ENCODE measurements at places on chromosomes 13 and 19.

DNA sequence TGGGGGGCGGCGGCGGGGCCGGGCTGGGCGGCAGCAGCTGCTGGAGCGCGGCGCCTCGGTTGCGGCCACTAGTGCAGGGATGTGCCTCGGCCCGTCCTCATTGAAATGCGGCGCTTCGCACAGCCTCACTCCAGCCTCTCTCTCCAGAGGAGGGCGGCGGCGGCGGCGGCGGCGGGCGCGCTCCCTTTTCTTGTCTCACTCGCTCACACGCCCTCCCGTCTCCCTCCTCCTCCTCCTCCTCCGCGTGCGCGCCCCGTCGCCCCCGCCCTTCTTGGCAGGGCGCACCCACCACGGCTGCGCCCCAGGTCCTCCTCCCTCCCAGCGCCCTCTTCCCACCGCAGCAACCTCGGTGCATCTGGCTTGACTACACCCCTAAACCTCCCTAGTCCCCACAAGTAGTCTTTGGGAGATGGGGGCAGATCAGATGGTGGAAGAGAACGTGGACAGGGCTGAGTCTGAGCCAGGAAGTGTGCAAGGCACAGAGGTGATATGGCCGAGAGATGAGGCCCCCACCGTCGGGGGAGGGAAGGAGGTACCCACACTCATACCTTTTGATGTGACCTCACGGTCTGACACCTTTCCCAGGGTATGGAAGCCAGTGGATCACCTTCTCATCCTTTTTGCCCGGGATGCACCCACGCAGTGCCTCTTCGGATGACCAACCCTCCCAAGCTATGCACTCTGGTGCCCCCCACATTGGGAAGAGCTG, at the start of gene DCLK1:
TSS of gene DCLK1 (minus strand) at position 161 of the 709 bp plus-strand sequence.
- no peak for DNase-seq

DNA sequence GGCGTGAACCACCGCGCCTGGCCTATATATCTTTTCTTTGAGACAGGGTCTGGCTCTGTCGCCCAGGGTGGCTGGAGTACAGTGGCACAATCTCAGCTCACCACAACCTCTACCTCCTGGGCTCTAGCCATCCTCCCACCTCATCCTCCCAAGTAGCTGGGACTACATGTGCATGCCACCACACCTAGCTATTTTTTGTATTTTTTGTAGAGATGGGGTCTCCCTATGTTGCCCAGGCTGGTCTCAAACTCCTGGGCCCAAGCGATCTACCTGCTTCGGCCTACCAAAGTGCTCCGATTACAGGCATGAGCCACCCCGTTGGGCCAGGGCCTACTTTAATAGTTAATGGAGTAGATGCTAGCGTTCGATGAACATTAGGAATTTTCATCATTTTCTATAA, 3.4 kb downstream of the TNPO2 start:
- no peak for DNase-seq

GRCh38 chr13:90640976-90641375, 706.5 kb upstream of the MIR17HG start:
- no peak for DNase-seq

DNA sequence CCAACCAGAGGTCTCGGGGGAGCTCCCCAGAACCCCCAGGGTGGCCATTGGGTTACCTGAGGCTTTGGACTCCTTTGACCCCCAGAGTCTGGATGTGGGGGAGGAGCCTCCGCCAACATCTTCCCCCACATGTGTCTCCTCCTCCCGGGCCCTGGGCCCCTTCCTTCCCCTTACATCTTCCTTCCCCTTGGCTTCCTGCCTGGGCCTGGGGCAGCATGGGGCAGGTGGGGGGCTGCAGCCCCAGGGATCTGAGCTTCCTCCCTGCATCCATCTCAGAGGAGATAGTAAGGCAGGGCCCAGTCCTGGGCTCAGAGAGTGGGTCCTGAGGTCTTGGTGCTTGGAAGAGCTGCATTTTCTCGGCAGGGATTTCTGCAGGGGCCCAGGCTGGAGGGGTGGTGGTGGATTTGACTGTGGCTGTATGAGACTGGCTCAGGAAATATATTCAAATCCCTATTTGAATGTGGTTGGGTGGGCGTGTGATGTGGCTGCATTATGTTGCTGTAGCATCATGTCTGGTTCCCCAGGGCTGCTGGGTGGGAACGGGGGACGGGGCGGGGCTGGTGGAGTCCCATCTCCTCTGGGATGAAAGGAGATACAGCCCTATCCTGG, 919 bp downstream of the VAV1 start:
- peak; percentile 84 for DNase-seq

- no peak for DNase-seq
Observed at GRCh38 chr13:50389726-50390125, 374.5 kb downstream of the KCNRG start.

GRCh38 chr13:36567485-36567884, 106.3 kb upstream of the SERTM1 start:
- no peak for DNase-seq

DNA sequence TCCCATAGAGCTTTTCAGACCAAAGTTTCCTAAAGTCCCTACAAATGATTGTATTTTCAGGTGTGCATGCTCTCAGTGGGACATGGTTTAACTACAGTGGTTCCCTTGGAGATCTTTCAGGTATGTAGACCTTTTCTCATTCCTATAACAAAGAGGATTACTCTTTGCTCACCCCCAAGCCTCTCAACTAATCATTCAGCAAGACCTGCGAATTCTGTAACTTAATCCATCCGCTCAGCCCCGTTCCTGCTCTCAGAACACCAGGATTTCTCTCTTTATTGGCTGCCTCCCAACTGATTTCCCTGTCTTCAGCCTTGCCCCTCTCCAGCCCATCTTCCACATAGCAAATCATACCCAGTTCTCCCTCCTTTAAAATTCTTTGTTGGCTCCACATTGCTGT, 253.6 kb downstream of the MTUS2 start:
- no peak for DNase-seq

- no peak for DNase-seq
Observed at GRCh38 chr19:1975162-1975480, 34.1 kb downstream of the CSNK1G2 start.

GRCh38 chr13:114310956-114311355, 3.3 kb upstream of the CHAMP1 start:
- DNase-seq: no peak

DNA sequence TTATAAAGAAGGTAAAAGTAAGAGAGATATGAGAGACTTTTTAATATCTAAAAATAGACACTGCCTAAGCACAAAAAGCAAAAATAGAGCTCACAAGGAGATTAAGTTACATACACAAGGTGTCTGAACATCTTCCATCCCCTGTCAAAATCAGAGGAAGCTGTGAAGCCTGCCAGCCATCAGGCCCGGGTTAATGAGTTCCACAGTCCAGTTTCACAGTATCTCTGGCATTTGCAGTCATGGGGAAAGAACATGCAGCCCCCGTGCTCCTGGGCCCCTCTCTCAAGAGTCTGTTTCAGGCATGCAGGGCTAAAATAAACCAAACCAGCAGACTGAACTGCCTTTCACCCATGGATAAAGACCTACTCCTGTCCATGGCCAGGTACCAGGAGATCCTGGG, 79.2 kb downstream of the TBC1D4 start:
- no peak for DNase-seq

GRCh38 chr13:106560821-106561220, 7.1 kb downstream of the ARGLU1 start:
- DNase-seq: no peak

DNA sequence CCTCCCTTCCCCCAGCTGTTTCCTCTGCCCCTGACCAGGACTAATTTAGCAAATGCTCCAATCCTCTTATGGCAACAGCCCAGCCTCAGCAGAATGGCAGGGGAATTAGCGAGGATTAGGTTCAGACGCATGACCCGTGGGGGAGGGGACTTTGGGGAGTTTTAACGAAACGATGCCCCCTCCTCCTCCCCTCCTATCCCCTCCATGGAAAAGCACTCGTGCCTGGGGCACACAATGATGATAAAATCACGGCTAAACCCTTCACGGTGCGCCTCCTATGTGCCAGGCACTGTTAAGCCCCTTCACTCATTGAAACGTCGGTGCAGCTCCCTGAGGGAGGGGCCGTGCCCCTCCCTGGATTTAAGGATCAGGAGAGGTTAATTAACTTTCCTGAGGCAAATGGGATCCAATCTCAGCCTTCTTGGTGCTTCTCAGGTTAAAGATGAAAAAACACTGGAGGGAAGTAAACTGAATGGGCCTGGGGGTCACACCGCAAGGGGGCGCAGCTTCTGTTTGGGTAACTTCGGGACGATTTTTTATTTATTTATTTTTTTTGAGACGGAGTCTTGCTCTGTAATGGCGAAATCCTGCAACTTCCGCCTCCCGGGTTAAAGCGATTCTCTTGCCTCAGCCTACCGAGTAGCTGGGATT, 10.1 kb upstream of the TPRX2 start:
- peak; percentile 79 for DNase-seq

- DNase-seq: no peak
Observed at GRCh38 chr13:70388935-70389334, 280.7 kb upstream of the KLHL1 start.

DNA sequence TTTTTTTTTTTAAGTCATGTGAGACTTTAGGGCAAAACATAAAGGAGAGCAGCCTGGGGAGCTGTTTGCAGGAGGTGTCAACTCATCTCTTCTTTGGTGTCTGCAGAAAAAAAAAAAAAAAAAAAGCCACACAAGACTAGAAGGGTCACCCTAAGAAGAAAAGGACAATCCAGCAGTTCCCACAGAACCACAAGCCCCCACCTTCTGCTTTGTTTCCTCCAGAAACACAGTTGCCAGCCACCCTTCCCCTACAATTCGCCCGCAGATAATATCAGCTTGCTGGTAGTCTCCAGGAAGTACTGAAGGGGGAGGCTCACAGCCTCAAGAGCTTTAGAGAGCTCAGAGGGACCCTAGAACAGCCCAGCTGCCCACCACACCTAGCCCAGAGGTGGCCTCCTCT, 22.3 kb upstream of the ZBTB7A start:
- no peak for DNase-seq

GRCh38 chr19:18895038-18895823, 727 bp downstream of the CERS1 start:
- DNase-seq: no peak

DNA sequence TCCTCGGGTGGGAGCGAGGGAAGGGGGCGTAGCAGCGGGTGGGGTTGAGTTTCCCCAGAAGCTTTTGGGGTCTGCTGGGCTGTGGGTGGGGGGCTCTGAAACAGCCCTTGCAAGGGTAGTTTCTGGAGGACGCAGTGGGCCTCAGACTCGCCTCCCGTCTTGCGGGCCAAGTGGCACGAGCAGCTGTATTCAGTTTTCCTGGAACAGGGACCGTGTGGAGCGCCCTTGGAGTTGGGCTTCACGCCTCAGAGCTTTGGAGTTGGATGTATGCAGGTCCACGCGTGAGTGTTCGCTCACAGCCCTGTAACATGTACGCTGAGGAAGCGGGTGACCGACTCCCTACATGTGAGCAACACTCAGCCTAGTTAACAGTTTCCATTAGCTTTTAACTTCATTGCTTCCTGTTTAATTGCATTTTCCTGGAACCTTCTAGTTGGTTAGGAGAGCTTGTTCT, 603 bp downstream of the TM9SF2 start:
- peak; percentile 54 for DNase-seq

DNA sequence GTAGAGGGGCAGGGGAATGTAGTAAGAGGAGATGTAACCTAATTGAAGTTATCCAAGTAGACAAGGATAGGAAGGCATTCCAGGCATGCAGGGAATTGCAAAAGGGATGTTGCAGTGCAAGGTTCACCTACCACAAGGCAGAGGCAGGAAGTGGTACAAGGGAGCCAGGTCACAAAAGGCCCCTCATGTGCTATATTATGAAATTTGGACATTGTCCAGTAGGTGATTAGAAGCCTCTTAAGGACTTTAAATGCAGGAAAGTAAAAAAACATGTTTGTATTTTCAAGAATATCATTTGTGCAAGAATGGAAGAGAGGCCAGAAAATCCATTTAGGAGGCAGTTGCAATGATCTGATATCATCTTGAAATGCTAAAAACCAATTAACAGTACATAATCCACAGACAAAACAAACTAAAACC, 111.4 kb downstream of the FRY start:
- DNase-seq: no peak

DNA sequence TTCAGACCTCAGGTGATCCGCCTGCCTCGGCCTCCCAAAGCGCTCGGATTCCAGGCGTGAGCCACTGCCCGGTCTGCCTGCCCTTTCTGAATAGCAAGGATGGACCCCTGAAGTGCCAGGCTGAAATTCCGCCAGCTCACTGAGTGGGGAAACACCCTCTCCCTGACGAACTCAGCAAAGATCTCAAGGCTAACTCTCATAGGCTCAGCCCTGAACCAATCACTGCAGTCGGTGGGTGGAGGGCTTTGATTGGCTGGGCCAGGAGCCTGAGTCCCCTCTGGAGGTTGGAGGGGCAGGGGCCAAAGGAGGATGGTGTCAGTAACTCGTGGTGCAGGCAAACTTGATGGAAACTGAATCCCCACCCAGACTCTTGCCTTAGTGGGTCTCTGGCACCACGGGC, 11.2 kb upstream of the COMP start:
- DNase-seq: no peak

- no peak for DNase-seq
Observed at GRCh38 chr13:75375329-75375728, 106.6 kb downstream of the TBC1D4 start.

GRCh38 chr19:14603990-14604387, 21.1 kb downstream of the CLEC17A start:
- DNase-seq: no peak

- DNase-seq: no peak
Observed at GRCh38 chr13:94209117-94209516, 270.4 kb downstream of the DCT start.

- peak; percentile 42 for DNase-seq
Observed at GRCh38 chr13:38951525-38952313, 38.9 kb downstream of the STOML3 start.

- no peak for DNase-seq
Observed at GRCh38 chr13:107836685-107837084, 378.7 kb downstream of the LIG4 start.

GRCh38 chr13:28654276-28654675, 4.7 kb upstream of the POMP start:
- DNase-seq: no peak

GRCh38 chr19:2164020-2164998, 576 bp downstream of the DOT1L start:
- peak; percentile 73 for DNase-seq

- no peak for DNase-seq
Observed at GRCh38 chr13:51175639-51176038, 46.6 kb upstream of the FAM124A start.

GRCh38 chr19:40143612-40144011, 47.6 kb upstream of the MAP3K10 start:
- DNase-seq: peak; percentile 70

GRCh38 chr13:83499286-83499685, 383.0 kb downstream of the SLITRK1 start:
- no peak for DNase-seq

GRCh38 chr13:46831588-46832194, 34.7 kb upstream of the ESD start:
- DNase-seq: peak; percentile 53

DNA sequence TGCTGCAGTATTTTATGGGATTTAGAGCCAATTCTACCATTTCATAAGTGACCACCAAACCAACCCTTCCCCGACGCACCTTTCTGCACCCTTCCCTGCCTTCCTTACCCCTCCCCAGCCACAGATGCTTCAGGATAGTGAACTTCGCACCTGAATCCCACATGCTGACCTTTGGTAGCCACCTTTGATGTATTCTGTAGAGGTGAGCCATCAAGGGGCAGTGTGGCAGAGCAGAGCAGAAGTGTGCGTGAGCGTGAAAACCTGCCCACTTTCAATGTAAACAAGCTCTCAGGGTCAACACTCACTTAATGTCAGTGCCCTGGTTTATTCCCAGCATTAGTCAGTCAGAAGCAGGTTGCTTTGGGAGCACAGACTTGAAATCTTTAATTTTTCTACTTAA, 107.7 kb downstream of the FRY start:
- no peak for DNase-seq

Data from activated CD4-positive, alpha-beta T cell treated with anti-CD3 and anti-CD28 coated beads for 36 hours (primary cell).